Effector CD4-positive, alpha-beta T cell (primary cell): ENCODE measurements at places on chromosomes 12 and 14.

- DNase-seq, result no peak
These were observed 545 bp downstream of the CPSF2 start for GRCh38 chr14:92122351-92122677.

DNA sequence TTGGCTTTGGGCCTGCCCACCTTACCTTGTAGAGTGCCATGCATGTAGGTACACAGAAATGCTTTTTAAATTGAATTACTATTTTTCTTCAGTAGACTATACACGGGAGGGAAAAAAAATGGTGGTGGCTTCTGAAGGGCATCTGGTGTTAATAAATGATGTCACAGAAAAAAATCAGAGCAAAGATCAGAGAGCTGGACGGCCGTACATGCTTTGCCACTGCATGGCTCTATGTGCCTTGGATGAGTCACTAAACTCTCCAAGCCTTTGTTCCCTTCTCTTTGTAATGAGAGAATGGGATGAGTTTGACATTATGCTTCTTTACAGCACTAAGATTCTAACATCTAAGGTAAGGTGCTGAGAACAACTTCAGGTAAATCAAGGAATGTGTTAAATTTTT, 376.4 kb upstream of the DDHD1 start:
- DNase-seq, result no peak

GRCh38 chr12:1820191-1820895, at the start of gene LRTM2:
LRTM2 (plus strand) TSS chr12:1820565; CDS start chr12:1828149, 7,584 bp downstream.
- no peak for DNase-seq

- peak; percentile 72 for DNase-seq
These were observed 75.0 kb downstream of the TGFB3 start for GRCh38 chr14:75906680-75907280.

DNA sequence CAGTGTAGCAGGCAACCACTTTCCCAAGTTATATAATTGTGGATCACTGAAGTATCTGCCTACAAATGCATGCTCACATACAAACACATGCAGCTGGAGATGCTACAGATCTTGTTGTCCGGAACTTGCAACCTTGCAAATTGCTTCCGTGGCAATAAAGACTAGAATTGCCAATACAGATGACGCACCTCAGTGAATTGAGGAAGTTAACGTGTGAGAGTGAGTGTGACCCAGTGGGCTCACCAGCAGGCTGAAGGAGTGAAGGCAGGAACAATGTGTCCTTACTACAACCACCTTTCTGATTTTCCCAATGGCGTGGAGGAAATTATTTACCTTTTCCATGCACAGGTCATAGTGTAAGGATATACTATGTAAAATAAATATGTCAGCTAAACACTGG, 89.4 kb upstream of the GRIP1 start:
- no peak for DNase-seq

GRCh38 chr14:32192712-32193373, 9.0 kb upstream of the RNU6-7 start:
- DNase-seq, result no peak

DNA sequence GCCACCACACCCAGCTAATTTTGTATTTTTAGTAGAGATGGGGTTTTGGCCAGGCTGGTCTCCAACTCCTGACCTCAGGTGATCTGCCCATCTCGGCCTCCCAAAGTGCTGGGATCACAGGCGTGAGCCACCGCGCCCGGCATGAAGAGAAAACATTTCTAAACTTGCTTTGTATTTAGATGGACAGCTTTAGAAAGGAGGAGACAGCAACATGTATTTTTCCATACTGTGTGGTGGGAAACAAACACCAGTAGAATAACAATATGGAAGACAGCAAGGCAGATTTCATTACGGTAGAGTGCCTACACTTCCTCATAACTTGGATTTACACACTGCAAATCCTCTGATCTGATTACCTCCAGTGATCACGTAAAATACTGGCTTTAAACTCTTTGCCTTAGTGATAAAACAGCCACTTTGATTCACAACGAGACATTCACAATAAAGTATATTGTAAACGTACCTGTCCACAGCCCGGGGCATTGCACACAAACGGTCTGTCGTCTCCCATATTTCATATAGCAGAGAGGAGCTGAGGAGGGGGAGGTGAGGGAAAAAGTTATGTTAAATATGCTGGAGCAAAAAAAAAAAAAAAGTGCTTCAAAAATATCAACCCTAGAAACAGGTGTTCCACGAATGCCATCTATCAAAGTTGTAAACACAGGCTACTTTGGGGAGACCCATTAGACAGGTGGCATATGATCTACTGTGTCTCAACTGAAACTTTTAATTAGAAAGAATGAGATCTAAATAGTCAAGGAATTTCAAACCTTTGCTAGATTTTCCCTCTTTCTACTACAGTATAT, 25.5 kb downstream of the ATF7 start:
- no peak for DNase-seq

- no peak for DNase-seq
These were observed 304.7 kb downstream of the SSPN start for GRCh38 chr12:26499979-26500640.

- no peak for DNase-seq
These were observed 148.4 kb upstream of the BCL2L14 start for GRCh38 chr12:11922361-11922760.

- no peak for DNase-seq
These were observed 321.0 kb upstream of the RTL1 start for GRCh38 chr14:101224356-101225156.

DNA sequence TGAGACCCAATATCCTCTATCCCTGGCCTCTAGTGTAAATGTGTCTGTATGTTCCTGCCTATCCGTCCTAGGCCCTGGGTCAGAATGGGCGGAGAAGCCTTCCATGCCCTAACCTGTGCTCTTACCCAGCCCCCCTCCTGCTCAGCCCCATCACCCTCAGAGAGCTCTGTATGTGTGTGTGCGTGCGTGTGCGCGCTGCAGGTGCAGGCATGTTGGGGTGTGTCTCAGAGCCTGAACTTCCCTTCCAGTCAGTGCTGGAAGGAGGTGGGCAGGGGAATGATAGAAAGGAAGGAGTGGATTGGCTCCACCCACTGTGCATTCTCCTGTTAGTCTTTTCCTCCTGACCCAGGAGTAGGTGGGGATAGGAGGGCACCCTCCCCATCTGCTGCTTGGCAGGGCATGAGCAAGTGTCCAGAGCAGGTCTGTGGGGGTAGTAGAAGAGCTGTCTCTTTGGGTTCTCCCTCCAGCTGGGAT, 7.2 kb downstream of the NAB2 start:
- no peak for DNase-seq

- DNase-seq, result no peak
These were observed 42.9 kb upstream of the CSRNP2 start for GRCh38 chr12:51126297-51126696.

DNA sequence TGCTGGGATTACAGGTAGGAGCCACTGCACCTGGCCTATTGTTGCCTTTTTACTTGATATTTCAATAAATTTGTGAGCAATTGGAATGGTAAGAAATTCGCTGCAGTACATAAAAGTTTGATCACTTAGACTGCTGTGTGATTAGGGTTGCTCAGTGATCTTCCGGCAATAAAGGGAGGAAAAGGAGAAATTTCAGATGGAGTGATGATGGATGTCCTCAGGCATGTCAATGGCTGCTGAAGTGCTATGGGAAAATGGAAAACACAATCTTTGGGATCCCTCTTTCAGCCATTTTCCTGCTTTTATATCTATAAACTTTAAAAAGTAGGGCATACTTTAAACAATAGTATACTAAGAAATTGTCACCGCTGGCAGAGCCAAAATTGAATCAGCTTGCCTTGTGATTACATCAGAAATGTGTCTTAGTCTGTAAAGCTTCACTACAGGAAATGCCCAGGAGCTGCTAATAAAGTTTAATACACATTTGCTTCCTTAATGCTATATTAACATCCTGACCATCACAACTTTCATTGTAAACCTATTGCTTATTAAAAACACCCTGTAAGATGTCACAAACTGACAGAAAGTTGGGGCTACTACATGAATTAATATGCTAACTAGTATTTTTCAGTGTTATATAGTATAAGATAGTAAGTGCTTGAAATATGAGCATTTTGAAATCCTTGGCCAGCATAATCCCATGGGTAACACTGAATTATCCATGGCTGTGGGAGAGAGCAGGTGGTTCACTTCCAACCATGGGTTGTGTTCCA, 13.7 kb upstream of the FBXL14 start:
- DNase-seq, result no peak

DNA sequence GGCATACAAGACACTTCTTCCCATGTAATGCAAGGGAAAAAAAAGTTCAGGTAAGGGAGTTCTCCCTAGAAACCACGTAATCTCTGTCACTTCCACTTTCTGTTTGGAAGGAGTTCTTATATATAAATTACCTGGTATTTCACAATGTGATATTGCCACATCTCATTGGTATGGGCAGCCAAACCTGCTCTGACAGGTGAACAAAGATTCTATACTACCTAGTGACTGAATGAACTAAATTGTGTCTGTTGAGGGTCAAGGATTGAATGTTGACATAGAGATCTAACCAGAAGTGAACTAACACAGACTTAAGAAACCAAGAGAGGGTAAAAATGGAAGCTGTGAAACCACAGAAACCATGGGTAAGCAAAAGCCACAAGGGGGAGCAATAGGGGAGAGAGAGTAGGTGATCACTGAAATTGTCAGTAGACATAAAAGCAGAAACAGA, 161.3 kb downstream of the RPL10L start:
- no peak for DNase-seq

DNA sequence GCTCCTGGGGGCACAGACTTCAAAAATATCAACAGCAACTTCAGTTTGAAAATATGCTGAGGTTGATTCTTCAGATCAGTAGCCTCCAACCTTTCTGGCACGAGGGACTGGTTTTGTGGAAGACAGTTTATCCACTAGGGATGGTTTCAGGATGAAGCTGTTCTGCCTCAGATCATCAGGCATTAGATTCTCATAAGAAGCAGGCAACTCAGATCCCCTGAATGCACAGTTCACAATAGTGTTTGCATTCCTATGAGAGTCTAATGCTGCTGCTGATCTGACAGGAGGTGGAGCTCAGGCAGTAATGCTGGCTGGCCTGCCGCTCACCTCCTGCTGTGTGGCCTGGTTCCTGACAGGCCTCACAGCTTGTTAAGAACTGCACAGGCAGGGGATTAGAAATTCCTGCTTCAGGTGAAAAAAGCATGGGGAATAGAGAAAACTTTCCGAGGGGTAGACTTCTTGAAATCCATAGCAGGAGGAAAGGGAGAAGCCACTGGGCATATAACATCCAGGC, 12.8 kb downstream of the EPYC start:
- no peak for DNase-seq

- DNase-seq, result no peak
These were observed 9.1 kb upstream of the TMCC3 start for GRCh38 chr12:94659346-94659930.

GRCh38 chr12:70711831-70712230, 74.6 kb upstream of the PTPRB start:
- DNase-seq, result no peak

- no peak for DNase-seq
These were observed 270.0 kb upstream of the NAV3 start for GRCh38 chr12:77560714-77561113.

DNA sequence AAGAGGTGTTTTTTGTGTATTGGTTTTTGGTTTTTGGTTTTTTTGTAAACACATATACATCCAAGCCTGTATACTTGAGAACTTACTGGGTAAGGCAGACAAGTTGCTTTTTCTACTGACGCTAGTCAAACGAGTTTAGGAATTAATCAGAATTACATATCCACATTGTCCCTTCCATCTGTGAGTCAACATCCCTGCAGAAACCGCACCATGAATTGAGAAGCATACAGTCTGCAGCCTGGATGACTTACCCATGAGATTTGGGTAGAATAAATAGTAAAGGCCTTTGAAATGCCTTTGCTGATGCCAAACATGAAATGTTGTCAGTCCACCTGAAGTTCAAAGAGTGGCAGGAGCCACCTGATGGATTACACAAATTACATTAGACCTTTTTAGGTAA, 21.4 kb upstream of the C12orf42 start:
- no peak for DNase-seq

GRCh38 chr14:21867541-21867940, 193.9 kb upstream of the OR4E1 start:
- DNase-seq, result no peak

GRCh38 chr12:12996209-12996608, 3.9 kb downstream of the HEBP1 start:
- no peak for DNase-seq

DNA sequence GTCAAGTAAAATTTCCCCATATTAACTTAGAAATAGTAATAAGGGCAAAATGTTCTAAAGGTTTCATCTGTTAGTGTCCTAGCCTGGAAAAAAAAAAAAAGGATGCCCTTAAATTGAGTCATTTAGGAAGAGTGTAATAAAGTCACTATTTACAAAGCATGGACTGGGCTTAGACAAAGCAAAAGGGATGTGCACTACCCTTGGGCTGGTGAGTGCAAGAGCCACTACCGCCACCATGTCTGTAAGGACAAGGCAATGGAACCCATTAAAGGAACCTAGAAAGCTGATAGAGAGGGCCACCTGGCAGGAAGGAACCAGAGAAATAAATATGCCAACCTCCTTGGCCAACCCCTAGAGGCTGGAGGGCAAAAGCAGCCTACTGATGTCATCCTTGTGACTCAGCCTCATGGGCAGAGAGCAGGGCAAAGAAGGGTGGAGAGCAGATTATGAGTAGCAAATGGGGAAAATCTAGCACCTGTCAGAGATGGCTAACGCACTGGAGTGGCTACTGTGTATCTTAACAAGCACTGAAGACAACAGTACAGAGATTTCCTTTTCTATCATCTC, 59.5 kb upstream of the FUT8 start:
- no peak for DNase-seq

- no peak for DNase-seq
These were observed 1.1 kb downstream of the GCH1 start for GRCh38 chr14:54901380-54902142.

GRCh38 chr14:60981633-60982455, 799 bp downstream of the SLC38A6 start:
- no peak for DNase-seq

DNA sequence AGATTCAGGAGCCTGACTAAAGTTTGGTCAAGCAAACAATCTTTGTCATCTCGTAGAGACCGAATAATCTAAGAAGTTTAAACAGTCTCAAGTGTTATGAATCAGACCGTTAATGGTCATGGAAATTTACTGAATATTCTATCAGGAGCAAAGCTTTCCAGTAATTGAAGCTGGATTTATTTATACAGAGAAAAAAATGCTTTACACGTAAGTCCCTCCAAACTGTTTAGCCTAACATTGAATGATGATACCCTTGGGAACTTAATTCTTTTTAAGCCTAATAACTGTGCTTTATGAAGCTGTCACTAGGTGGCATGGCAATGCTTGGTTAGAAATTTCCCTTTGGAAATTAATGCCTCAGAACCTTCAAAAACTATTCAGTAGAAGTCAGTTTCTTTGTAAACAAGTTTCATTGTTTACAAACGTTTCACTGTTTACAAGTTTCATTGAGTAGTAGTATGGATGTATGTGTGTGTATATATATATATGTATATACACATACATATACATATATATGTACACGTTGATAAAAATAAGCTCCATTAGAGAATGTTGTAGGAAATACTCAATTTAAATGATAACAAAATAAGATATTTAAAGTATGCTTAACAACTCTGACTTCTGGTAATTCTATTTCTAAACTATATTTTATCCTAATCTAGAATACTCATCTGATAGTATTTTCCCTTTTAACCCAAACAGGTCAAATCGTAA, 32.1 kb downstream of the DEPDC4 start:
- no peak for DNase-seq
